ENCODE measurements at places on chromosomes 3 and 15.

GRCh38 chr3:12439161-12439940, 44.9 kb upstream of the TSEN2 start:
- no peak for DNase-seq

DNA sequence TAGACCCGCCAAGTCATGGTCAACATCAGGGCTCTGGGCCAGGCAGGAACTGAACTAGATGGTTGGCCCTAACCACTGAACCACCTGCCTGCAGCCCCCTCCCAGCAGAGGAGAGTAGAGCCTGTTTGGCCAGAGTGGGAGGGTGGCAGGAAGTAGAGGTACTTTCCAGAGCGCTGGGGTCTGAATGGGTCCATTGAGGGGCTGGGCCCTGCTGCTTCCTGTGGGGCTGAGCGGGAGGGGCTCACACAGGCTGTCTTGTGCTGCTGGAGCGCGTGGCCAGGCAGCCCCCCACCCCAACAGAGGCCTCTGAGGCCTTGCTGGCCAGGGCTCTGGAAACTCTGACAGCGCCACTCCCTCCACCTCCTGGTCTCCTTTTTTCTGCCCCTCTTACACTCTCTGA, 17.4 kb downstream of the CSPG4 start:
- DNase-seq: no peak

GRCh38 chr3:168036619-168037018, 59.1 kb downstream of the GOLIM4 start:
- no peak for DNase-seq

DNA sequence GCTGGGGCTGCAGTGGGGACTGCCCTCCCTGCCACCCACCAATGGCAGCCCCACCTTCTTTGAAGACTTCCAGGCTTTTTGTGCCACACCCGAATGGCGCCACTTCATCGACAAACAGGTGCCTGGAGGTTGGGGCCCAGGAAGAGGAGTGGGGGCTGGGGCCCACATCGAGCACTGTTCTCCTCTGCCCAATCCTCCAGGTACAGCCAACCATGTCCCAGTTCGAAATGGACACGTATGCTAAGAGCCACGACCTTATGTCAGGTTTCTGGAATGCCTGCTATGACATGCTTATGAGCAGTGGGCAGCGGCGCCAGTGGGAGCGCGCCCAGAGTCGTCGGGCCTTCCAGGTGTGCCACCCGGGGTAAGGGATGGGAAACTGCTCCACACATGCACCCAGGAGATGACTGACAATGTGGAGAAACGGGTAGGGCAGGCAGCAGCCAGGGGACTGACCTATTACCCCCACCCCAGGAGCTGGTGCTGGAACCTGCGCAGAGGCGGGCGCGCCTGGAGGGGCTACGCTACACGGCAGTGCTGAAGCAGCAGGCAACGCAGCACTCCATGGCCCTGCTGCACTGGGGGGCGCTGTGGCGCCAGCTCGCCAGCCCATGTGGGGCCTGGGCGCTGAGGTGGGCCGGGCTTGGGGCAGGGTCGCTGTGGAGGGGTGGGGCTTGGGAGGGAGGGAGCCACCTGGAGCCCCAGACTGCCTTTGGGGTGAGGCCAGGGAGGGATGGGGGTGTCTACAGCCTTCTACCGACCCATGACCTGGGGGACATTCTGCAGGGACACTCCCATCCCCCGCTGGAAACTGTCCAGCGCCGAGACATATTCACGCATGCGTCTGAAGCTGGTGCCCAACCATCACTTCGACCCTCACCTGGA, 22.9 kb downstream of the NBEAL2 start:
- no peak for DNase-seq

GRCh38 chr15:47366884-47367283, 350.4 kb upstream of the SEMA6D start:
- no peak for DNase-seq

DNA sequence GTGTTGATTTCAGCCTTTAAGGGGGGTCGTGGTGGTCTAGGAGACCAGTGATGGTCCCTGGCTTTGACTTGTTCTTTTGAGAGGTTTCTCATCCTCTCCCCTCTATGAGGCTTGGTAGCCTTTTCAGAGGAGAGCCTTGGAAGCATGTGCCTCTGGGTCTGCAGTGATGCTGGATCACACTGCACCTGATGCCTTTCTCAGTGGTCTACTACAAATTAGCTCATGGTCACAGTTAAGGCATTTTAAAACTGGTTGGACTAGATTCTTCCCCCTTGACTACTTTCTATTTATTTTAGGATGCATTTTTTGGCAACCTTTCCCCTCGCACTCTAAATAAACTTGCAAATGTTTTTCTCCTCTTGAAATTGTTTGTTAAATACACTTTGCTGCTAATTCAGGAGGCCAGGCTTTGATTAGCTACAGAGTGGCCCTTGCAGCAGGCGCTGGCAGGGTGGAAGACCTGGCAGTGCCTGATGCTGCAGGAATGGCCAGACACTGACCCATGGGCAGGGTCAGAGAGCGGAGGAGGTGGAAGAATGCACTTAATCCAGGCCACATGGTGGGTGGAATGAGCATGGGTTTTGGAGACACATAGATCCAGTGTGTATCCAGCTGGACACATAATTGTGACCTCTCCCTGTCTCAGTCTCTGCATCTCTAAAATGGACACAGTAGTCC, 318.8 kb upstream of the CTDSPL start:
- DNase-seq: no peak

DNA sequence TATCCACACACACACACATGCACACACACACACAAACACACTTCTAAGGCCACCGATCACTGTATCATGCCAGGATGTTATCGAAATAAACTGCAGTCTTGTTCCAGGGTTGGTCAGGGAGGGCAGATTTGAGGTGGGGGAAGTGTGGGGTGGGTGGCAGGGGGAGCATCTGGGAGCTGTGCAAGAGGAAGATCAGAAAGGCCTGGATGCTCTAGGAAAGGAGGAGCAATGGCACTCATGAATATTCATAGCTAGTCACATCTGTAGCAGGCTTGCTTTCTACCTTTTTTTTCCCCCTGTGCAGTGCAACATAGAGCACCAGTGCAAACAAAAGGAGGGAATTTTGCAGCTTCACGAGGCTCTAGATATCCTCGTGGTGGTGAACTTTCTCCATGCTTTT, 84.9 kb downstream of the MEIS2 start:
- DNase-seq: no peak

- no peak for DNase-seq
Observed at GRCh38 chr3:183764847-183765731, 60.3 kb downstream of the MAP6D1 start.

DNA sequence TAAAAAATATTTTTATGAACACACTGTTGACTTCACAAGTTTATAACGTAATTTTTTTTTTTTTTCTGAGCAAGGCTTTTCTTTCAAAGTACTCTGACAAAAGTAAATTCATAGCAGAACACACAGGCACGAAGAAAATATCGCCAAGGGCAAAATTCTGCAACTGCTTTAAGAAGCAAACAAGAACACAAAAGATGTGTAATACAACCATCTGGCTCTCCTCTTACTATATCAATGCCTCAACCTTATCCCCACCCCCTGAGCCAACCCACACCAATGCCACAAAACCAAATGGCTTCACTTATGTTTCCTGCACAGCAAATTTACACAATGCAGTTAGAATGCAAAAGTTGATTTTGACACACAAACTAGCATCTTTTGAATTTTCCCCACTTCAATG, 274.2 kb downstream of the FOXP1 start:
- no peak for DNase-seq

- DNase-seq: no peak
Observed at GRCh38 chr3:153845311-153845710, 275.9 kb upstream of the ARHGEF26 start.

Data from GOT3 (cell line).